ENCODE measurements at places on chromosomes 6 and 20. TPM values are rescaled to one million over a fixed set of nuclear protein-coding genes. Genes with fewer than 3 reads are reported as not detected.
A peak's percentile ranks its signal among the peaks of the same experiment; 100 is the strongest.

DNA sequence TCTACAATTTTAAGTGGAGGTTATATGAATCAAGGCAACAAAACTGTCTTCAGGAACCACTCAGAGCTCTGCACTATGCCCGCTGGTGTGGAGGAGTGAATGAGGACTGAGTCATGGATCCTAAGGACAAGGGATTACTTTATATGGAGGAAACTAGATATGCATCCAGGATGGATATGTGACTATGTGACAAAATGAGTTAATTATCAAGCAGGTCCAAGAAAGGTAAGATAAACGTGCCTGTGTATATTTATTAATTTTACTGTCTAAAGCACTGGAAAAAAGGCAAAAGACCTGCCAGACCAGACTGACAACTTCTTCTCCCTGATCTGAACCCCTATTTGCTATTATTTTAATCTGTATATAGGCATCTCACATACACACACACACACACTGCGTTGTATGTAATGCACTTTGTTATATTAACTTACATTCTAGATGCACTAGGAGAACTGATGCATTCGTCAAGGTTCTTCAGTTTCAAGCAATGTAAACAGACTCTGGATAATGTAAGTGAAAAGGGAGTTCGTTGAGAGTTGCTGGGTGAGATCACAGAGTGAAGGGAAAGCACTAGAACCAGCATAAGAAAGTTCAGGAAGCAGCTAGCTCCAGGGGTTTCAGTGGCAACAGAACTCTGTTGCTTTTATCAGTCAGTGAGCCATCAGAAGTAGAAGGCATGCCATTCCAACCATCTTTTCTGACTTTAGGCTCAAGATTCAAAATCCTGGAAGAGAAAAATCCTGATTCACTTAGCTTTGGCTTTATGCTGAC lies 26.4 kb upstream of the ADGRG6 start:
- H3K4me3 ChIP-seq: no peak overlapping the region
- no peak for DNase-seq
- H3K27ac ChIP-seq: no peak overlapping the region
- H3K4me1 ChIP-seq: no peaks in the 10 kb centered on the region
- H3K36me3 ChIP-seq: no peaks in the 10 kb centered on the region

The GSTA1 gene
- not detected for total RNA-seq

- peaks cover 5% of the 10 kb centered on the region for H3K4me1 ChIP-seq
- DNase-seq: no peak
- no peak overlapping the region for H3K4me3 ChIP-seq
- H3K27ac ChIP-seq: no peak overlapping the region
- H3K27me3 ChIP-seq: peaks cover 2% of the 10 kb centered on the region
- H3K36me3 ChIP-seq: no peaks in the 10 kb centered on the region
These were observed 218.1 kb downstream of the TSHZ2 start for GRCh38 chr20:53190225-53190624.

DNA sequence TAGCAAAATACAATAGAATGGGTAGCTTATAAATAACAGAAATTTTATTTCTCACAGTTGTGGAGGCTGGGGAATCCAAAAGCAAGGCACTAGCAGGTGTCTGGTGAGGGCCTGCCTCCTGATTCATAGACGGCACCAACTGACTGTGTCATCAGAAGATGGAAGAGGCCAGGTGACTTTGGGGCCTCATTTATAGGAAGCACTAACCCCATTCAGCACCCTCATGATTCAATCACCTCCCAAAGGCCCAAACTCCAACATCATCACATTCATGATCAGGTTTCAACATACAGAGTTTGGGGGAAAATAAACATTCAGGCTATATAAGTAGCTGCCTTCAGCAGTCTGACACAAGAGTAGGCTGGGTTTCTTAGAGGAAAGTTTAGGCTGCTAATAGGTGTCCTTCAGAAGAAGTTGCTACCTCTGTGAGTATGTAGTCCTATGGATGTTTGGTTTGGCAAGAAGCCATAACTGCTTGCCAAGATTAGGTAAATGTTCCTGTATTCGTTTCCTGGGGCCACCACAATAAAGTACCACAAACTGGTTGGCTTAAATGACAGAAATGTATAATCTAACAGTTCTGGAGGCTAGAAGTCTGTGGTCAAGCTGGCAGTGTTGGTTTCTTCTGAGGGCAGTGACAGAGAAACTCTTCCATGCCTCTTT lies 48.8 kb downstream of the NT5E start:
- DNase-seq: no peak
- no peak overlapping the region for H3K27ac ChIP-seq
- no peaks in the 10 kb centered on the region for H3K36me3 ChIP-seq
- H3K4me3 ChIP-seq: no peak overlapping the region

- H3K36me3 ChIP-seq: no peaks in the 10 kb centered on the region
- no peak overlapping the region for H3K27ac ChIP-seq
- DNase-seq: no peak
- no peak overlapping the region for H3K4me3 ChIP-seq
- H3K4me1 ChIP-seq: peaks cover 45% of the 10 kb centered on the region
These were observed 72.6 kb downstream of the ARID1B start for GRCh38 chr6:156849806-156850205.

The TBXT gene
- total RNA-seq: not detected

GRCh38 chr6:100217225-100218012 lies 223.4 kb upstream of the MCHR2 start:
- H3K4me3 ChIP-seq: no peak overlapping the region
- no peaks in the 10 kb centered on the region for H3K4me1 ChIP-seq
- no peaks in the 10 kb centered on the region for H3K36me3 ChIP-seq

The LPIN3 gene
- 2.0 TPM for total RNA-seq

GRCh38 chr6:30102414-30102969 lies 10.4 kb downstream of the TRIM31 start:
- peaks cover 22% of the 10 kb centered on the region for H3K4me1 ChIP-seq
- no peak overlapping the region for H3K27ac ChIP-seq
- no peak for DNase-seq
- H3K36me3 ChIP-seq: no peaks in the 10 kb centered on the region
- peak overlapping the region; percentile 31 for H3K4me3 ChIP-seq
- H3K27me3 ChIP-seq: peaks cover 68% of the 10 kb centered on the region

GRCh38 chr6:12613811-12614210 lies 102.8 kb upstream of the PHACTR1 start:
- H3K36me3 ChIP-seq: no peaks in the 10 kb centered on the region
- H3K4me3 ChIP-seq: no peak overlapping the region
- H3K27ac ChIP-seq: no peak overlapping the region
- peak; percentile 33 for DNase-seq
- H3K27me3 ChIP-seq: no peaks in the 10 kb centered on the region

The ZC2HC1B gene
- 0.53 TPM for total RNA-seq

- H3K36me3 ChIP-seq: no peaks in the 10 kb centered on the region
- H3K27ac ChIP-seq: no peak overlapping the region
- H3K4me1 ChIP-seq: peaks cover 2% of the 10 kb centered on the region
- DNase-seq: no peak
These were observed 209.2 kb upstream of the PMEPA1 start for GRCh38 chr20:57919049-57919448.

DNA sequence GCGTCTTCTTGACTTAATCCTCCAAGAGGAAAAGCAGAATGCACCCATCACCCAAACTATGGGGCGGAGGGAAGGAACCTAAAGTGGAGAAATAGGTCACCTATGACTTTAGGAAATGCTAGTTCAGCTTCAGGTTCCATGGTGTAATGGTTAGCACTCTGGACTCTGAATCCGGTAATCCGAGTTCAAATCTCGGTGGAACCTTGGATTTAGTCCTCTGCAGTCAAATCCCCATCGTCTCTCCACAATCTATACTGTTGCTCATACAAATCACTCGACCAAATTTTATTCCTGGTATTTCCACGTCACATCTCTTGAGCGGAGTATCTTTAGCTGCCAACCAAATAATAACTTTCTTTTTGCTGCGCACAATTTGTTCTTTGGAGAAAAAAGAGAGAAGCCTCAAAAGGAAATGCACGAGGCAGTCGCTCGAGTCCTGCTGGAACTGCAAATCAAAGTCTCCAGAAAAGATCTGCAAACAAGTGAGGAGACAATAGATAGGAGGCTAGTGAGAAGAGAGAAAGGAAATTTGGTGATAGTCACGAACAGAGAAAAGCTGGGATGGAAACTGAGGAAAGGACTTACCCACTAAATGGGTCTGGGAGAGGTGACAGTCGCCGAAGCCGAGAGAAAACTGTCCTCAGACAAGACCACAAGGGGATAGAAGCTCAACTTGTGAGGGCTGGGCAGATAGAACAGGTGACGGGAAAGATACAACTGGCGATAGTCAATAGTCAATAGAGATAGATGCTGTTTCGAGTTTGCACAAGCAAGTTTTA lies 16.6 kb downstream of the POM121L2 start:
- DNase-seq: no peak
- no peaks in the 10 kb centered on the region for H3K36me3 ChIP-seq
- peaks cover 3% of the 10 kb centered on the region for H3K4me1 ChIP-seq
- H3K27me3 ChIP-seq: peaks cover 74% of the 10 kb centered on the region
- no peak overlapping the region for H3K27ac ChIP-seq
- no peak overlapping the region for H3K4me3 ChIP-seq

DNA sequence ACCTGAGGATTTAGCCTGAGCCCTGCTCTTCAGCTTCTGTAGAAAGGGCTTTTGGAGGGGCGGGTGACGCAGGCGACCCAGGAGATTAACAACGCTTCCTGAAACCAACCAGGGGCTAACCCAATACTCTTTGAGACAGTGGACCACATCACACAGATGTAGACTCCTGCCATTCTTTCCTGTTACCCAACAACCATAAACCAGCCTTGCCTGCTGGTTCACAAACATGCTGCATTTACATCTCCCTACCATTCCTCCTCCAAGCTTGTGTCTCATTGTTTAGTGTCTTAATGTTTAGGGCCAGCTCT lies 28.3 kb downstream of the PPP1R16B start:
- no peak overlapping the region for H3K27ac ChIP-seq
- no peaks in the 10 kb centered on the region for H3K36me3 ChIP-seq
- no peaks in the 10 kb centered on the region for H3K27me3 ChIP-seq
- H3K4me1 ChIP-seq: peaks cover 3% of the 10 kb centered on the region

- no peaks in the 10 kb centered on the region for H3K4me1 ChIP-seq
- no peak for DNase-seq
- H3K4me3 ChIP-seq: no peak overlapping the region
These were observed 123.5 kb upstream of the SAMD5 start for GRCh38 chr6:147384737-147385710.

The ZBTB12 gene
- 2.7 TPM for total RNA-seq

- DNase-seq: no peak
- H3K36me3 ChIP-seq: no peaks in the 10 kb centered on the region
- no peaks in the 10 kb centered on the region for H3K27me3 ChIP-seq
- H3K4me1 ChIP-seq: peaks cover 3% of the 10 kb centered on the region
These were observed 78.3 kb downstream of the BTBD3 start for GRCh38 chr20:11995805-11996567.

The POM121L2 gene
- not detected for total RNA-seq

GRCh38 chr6:37759221-37760144 lies 60.0 kb upstream of the ZFAND3 start:
- no peak for DNase-seq
- peaks cover 25% of the 10 kb centered on the region for H3K27me3 ChIP-seq
- no peak overlapping the region for H3K27ac ChIP-seq
- H3K36me3 ChIP-seq: no peaks in the 10 kb centered on the region
- no peak overlapping the region for H3K4me3 ChIP-seq
- H3K4me1 ChIP-seq: no peaks in the 10 kb centered on the region

DNA sequence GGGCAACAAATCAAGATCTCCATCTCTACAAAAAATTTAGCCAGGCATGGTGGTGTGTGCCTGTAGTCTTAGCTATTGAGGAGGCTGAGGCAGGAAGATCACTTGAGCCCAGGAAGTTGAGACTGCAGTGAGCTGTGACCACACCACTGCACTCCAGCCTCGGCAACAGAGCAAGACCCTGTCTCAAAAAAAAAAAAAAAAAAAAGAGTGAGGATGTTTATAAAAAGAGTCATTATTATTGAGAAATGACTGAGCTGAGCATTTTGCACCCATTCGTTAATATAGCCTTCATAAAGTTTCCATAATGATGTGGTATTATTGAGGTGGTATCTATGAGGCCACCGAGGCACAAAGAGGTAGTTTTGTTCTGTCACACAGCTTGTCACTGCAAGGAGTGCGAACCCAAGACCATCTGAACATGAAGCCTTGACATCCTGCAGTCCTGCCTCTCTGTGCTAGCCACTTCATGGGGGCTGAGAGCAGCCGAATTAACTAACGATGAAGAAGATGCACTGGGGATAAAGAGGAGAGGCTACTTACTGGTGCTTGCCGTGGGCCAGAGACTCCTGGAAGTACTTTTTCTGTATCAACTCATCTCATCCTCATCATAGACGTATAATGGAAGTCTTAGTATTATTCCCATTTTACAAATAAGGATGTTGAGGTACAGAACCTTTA lies 175.5 kb downstream of the BCAS1 start:
- H3K27ac ChIP-seq: no peak overlapping the region
- H3K4me1 ChIP-seq: peaks cover 13% of the 10 kb centered on the region
- H3K4me3 ChIP-seq: no peak overlapping the region
- H3K27me3 ChIP-seq: no peaks in the 10 kb centered on the region
- no peaks in the 10 kb centered on the region for H3K36me3 ChIP-seq

DNA sequence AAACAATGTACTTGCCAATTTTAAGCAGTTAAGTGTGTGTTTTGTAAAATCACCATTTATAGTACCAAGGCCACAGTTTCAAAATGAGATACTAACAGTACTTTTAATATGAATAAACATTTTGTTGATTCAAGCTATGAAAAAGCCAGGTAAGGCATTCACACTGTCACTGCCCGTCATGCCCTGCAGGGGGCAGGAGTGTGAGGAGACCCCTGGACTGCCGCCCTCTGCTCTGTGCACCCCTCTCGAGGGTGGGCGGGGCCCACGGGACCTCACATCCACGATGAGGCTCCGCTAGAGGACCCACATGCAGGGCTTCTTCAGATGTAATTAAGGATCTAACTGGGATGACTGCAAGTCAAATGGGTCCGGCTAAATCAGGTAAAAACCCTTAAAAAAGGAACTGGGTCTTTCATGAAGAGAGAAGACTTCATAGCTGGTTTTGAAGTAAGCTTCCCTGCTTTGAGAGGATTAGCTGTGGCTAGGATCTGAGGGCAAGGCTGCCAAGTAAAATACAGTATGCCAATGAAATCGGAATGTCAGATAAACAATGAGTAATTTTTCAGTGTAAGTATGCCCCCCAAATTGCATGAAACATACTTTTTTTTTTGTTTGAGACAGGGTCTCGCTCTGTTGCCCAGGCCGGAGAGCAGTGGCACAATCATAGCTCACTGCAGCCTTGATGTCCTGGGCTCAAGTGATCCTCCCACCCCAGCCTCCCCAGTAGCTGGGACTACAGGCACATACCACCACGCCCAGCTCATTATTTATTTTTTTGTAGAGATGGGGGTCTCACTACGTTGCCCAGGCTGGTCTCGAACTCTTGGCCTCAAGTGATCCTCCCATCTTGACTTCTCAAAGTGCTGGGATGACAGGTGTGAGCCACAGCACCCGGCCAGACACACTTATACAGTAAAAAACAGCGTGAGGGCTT lies 18.7 kb downstream of the DIDO1 start:
- H3K27me3 ChIP-seq: no peaks in the 10 kb centered on the region
- H3K27ac ChIP-seq: no peak overlapping the region
- no peak for DNase-seq
- no peaks in the 10 kb centered on the region for H3K4me1 ChIP-seq
- H3K4me3 ChIP-seq: no peak overlapping the region

The MEP1A gene
- total RNA-seq: not detected

The DYNLT2 gene
- 3.1 TPM for total RNA-seq
